ENCODE measurements at places on chromosomes 3 and 15.

DNA sequence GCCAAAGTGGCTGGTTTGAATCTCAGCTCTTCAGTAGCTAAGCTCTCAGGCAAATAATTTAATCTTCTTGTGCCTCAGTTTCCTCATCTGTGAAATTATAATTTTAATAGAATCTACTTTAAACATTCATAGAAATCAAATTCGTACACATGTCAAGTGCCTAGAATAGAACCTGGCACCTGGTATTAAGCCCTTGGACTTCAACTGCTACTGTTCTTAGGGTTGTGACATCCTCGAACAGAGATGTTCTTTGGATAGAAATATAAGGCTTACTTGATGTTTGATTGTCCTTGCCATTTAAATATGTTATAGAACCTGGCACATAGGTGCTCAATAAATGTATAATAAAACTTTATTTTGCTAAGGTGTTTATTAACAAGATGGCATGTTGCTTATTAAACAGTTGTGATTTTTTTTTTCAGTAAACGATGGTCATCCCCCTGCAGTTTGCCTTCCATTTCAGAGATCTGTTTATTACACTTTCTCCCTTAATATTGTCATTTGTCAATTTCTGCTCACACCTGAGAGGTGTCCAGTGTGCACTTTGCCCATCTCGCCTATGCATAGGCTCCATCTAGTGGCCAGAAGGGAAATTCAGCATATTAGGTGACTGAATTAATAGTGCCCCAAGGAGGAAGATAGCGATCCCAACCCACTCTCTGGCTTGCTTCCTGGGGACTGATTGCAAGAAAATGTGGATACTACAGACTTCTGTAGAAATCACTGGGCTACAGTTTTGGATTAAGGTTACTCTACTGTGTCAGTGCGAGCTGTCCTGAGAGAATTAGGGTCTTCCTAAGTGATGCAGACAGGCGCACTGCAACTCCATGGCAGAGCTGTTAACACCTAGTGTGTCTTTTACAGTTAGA, 10.7 kb downstream of the IGF1R start:
- DNase-seq: peak; percentile 62

DNA sequence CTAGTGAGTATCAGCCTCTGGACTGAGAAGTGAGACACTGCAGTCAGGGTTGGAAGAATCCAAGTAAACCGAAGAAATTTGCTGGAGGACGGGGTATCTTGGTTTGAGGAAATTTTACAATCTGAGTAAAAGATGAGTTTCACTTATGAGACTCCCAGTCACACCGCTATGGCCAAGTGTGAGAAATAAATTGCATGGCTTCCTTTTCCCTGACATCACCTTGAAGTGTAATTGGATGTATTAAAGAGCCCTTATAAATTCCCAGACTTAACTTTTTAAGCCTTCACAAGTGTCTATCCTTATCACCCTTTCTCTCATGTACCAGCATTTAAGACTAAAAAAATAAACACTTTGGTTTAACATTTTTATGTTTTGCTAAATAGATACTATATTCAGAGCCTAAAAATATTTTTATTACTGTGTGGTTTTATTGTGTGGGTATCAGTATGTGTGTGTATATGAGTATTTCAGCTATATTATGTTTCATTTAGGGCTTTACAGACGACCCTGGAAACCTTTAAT, 23.8 kb downstream of the USP3 start:
- peak; percentile 59 for DNase-seq

DNA sequence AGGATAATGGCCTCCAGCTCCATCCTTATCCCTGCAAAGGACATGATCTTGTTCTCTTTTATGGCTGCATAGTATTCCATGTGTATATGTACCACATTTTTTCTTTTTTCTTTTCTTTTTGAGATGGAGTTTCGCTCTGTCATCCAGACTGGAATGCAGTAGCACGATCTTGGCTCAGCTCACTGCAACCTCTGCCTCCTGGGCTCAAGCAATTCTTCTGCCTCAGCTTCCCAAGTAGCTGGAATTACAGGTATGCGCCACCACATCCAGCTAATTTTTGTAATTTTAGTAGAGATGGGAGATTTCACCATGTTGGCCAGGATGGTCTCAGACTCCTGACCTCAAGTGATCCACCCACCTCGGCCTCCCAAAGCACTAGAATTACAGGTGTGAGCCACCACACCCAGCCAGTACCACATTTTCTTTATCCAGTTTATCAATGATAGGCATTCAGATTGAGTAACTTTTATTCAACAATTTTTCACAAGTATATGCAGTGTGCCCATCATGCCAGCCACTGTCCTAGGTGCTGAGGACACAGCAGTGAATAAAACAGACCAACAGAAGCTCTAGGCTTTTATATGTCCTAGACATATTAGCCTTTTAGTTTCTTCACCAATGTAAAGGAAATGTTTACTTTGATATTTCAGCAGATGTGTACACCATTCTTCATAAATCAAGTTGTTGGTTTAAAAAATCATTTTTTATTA, 815.2 kb downstream of the FHIT start:
- DNase-seq: no peak

GRCh38 chr15:92954578-92954977, 54.5 kb downstream of the CHD2 start:
- DNase-seq: peak; percentile 22

- peak; percentile 68 for DNase-seq
Measured at GRCh38 chr3:47000198-47000815, 20.8 kb downstream of the NBEAL2 start.

DNA sequence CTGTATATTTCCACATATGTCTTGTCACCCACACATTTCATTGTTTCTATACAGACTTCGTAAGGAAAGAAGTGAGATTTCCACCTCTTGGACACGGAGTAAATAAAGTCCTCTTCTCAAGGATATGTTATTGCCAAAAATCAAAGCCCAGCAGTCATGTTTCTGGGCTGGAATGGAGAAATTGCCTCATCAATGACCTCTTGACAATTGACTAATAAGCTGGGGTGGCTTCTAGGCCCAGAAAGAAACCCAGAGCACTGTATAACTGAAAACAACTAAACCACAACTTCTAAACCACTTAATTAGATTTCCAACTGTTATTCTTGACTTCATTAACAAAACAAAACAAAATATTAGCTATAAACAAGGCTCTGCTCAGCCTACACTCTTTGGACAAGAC, 56.4 kb upstream of the SLC24A5 start:
- no peak for DNase-seq

- DNase-seq: no peak
Measured at GRCh38 chr3:143001034-143001368, 369 bp upstream of the U2SURP start.

- no peak for DNase-seq
Measured at GRCh38 chr3:172853921-172854666, 103.6 kb downstream of the ECT2 start.

DNA sequence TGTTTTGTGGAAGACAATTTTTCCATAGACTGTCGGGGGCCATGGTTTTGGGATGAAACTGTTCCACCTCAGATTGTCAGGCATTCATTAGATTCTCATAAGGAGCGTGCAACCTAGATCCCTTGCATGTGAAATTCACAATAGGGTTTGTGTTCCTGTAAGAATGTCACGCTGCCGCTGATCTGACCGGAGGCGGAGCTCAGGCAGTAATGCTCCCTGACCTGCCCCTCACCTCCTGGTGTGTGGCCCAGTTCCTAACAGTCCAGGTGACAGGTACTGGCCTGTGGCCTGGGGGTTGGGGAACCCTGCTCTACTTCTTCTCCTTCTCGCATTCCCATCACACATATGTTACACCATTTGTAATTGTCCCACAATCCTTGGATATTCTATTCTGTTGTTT, 11.0 kb downstream of the CHRNA7 start:
- DNase-seq: no peak

DNA sequence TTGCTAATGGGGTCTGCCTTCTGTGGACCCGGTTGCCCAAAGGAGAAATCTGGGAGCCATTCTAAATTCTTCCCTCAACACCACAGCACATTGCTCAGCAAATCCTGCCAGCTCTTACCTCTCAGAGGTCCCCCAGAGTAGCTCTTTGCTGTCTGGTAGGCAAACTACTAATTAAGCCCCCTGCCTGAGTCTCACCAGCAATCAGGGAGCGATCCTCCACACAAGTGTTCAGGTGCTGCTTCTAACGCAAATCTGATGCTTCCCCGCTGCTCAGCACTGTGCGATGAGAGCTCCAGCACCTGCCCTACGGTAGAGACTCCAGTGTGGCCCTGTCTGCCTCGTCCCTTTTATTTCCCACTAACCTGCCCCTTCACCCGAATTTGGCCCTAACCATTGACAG, 60.5 kb downstream of the HCN4 start:
- no peak for DNase-seq

DNA sequence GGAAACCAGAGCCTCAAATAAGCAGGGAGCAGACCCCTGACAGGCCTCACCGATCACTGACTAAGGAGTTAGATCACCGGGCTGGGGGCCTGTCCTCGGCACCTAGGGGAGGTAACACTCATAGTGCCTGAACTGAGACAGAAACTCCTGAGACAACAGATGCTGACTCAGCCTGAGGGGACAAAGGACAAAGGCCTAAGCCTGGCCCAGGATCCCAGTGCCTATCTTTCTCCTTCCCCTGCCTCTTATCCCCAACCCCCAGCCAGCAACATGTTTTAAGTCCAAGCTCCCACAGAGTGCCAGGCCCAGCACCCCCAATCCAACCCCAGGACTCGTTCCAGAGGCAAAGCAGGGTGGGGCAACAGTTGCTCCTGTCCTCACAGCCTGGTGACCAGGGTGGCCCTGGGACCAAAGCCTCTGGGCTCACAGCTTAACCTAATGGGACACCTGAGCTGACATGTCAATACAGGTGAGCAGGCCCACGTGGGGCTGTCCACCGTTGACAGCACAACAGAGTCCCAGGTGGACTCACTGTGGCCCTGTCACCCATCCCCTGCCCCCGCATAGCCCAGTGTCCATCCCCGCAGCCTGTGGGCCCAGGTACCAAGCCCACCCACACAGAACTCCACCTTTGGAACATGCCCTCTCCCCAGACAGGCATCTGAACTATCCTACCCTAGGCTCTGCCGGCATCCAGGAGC, 37.4 kb downstream of the ADCY5 start:
- no peak for DNase-seq

DNA sequence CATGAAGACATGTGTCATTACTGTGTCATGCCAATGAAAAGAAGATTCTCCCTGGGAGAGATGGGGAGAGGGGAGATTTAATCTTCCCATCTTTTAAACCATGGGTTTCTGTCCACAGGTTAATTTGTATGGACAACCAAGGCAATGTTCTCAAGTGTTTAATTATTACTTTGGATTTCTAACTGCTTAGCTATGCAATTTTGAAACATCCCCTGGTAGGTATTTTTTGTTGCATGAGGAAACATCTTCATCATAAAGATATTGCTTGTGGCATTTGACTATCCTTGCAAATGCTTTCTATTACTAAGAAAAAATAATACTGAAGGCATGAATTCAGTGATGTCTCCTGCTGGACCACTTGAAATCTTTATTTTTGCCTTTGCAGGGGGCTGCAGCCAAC, 326.6 kb upstream of the TPM1 start:
- DNase-seq: no peak

DNA sequence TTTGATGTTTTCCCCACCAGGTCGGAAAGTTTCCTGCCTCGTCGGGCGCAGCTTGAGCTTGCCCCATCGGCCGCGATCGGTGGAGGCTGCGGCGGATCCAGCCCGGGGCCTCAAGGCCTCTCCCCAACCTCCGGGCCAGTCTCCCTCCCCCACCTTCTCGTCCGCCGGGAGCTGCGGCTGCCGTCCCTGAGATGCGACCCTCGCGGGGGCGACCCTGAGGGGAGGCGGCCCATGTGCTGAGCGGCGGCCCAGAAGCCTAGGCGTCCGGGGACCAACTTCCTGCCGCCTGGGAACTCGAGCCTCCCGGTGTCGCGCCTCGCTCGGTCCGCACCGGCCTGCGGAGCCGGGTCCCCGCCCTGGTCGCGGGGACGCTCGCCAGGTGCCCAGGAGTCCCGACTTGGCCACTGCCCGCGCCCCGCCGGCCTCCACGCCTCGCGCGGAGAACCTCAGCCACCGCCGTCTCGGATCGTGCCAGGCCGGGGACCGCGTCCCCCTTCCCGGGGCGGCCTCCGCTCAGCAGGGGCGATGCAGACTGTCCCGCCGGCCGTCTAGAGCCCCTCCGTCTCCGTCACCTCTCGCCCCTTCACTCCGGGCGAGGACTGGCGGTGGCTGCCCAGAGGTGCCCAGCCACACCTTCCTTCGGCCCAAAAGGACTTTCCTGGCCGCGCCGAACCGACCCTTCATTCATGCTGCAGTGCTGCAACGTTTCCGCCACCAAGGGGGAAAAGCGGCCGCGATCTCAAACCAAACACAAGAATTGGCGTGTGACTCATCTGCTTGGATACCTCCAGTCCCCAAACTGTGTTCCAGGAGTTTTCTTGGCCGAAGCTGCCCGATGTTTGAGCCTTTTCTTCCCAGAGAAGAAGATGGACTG, 656 bp downstream of the SLMAP start:
- peak; percentile 79 for DNase-seq

- peak; percentile 35 for DNase-seq
Measured at GRCh38 chr3:150770681-150771080, 7.7 kb upstream of the SIAH2 start.

DNA sequence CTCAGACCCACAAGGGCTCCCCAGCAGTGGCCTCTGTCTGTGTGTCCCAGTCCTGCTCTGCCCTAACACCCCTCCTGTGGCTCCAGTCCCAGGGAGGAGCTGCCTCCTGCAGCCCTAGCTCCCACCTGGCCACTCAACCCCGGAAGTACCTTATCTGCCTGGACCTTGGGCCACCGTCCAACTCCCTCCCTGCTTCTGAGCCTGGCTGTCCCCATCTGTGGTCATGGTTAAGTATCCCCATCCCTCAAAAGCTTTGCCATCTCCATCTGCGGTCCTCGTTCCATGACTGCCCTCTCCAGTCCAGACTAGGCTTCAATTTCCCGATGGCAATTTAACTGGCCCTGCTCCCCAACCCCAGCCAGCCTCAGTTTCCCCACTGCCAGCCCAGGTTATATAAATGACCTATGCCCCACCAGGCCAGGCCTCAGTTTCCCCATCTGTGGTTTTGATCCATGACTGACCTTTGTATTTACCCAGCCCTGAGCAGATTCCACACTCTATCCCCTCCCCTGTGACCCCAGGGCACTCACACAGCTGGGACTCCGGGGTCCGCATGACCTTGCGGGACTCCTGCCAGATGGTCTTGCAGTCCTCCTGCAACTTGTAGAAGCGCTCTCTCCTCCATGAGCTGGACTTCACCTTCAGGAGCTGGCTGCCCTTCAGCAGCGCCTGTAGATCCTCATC, 9.6 kb downstream of the PLCD1 start:
- no peak for DNase-seq
